Ureter (tissue), 1 donor: ENCODE measurements at places on chromosomes 5 and 9.

- no peak for DNase-seq
Observed at GRCh38 chr5:1827886-1828397, 26.7 kb downstream of the NDUFS6 start.

DNA sequence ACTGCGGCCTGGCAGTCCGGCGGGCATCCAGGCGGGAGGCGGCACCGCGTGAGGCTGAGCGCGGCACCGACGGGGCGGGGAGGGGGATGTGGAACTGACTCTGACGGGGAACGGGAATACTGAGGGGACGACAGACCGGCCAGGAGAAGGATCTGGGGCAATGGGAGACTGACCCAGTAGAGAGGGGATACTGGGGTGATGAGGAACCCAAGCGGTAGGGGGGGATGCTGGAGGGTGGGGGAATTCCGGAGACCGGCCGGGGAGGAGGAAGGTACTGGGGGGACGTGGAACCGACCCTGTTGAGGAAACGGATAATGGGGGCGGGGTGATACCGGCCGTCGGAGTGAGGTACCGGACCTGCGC is 423 bp downstream of the IPPK start:
- DNase-seq = peak; percentile 46

DNA sequence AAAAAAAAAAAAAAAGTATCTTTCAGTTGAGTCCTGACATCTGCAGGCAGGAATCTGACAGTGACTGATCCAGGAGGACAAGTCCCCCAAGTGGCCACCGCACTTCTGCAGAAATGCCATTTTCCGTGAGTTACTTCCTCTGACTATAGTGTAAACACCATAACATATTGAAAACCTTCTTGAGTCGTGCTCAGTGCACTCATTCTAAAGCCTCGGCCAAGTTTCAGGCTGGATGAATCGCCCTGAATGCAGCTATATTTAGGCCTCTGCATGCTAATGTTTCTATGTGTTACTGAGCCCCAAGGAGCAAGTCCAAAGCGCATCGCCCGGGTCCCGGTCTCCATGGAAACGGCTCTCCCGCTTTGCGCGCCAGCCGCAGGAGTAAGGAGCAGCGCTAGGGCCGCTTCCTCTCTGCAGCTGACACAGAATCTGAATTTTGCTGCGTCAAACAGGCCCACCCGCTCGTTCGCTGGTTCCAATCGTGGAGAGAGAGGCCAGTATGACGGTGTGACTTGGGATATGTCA is 335.4 kb downstream of the MSX2 start:
- peak; percentile 55 for DNase-seq

- DNase-seq = no peak
Observed at GRCh38 chr5:91146905-91147600, 236.1 kb downstream of the ARRDC3 start.

GRCh38 chr5:171581781-171582180 is 162.3 kb downstream of the FGF18 start:
- no peak for DNase-seq

DNA sequence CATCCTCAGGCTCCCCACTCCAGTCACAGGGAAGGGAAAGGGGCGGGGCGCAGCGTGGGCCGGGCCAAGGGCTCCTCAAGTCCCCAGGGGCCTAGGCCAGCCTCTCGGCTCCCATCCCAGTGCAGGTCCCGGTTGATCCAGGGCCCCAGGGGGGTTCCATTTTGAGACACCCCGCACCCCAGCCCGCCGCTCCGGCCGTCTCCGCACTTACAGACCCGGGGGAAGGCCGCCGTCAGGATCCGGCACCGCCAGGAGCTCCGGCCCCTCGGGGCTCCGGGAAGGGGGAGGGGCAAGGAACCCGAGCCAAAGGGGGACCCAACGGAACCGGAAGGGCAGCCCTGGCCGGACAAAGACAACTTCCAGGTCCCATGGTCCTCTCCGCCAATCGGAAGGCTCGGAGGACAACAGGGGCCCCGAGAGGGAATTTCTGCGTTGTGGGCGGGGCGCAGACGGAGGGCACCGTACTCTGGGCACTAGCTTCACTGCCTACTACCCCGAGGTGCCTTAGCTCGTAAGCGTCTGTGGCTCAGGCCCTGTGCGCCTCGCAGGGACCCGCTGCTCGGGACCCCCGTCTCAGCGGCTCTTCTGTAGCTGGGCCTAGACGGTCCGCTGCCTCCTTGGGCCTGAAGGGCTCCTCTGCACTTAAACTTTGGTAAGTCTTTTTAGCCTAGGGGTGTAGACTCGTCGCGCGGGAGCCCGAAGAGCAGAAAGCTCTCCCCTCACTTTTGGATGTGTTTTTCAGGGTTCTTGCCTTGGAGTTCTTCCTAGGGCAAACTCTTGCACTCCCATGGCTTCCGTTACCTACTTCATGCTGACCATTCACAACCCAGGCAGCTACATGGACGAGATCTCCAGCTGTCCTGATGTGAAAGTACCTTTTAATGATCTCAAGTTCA is at the start of gene ZBTB26:
Gene ZBTB26, minus strand, starts transcription at position 287 of the 896 bp plus-strand sequence. CDS start 11,578 bp downstream, outside the sequence.
- peak; percentile 94 for DNase-seq

DNA sequence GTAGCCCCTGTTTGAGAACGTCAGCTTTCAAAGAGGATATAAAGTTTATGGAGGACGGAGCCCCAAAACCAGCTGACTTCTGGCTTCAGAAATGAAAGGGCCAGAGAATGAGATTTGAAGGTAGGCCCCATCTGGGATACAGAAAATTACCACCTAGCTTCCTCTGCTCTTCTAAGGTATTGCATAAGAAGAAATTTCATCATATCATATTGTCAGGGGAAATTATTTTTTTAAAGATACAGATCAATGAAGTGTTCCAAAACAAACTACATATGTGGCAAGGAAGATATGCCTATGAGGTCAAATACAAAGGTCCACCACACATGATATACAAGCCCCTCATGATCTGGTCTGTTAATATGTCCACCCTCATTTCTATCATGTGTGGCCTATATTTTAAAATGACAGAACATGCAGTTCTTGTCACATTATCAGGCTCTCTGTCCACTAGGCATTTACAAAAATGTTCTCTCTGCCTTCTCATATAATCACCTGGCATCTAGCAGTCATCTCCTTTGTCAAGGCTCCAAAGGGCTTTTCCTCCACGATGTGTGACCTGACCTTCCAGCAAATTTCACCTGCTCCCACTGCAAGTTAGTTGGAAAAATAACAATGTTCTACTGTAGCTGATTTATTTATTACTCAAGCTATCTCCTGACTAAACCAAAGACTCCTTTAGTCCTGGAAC is 83.1 kb downstream of the DPYSL3 start:
- DNase-seq = no peak

- DNase-seq = no peak
Observed at GRCh38 chr5:155313518-155313917, 300.0 kb downstream of the KIF4B start.

- no peak for DNase-seq
Observed at GRCh38 chr5:176995896-176996767, 10.4 kb downstream of the UIMC1 start.

- DNase-seq = no peak
Observed at GRCh38 chr5:38347040-38347763, 88.8 kb downstream of the EGFLAM start.

DNA sequence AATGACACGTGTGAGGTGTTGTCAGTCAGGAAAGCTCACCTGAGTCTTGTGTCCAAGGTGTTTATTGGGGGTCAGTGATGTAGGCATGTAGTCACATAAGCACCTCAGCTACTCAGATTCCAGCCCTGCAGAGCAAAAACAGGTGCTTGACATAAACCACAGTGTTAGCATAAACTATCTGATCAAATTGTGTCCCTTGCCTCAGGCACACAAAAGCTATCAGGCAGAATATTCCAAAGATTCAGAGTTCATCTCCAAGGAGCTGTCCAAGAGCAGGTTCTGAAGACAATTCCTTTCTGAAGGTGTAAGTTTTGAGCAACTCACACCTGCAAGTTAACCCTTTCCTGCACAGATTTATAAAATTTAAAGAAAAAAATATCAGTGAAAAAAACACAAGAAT is 102.2 kb upstream of the ITGA1 start:
- DNase-seq = no peak

- DNase-seq = no peak
Observed at GRCh38 chr9:16601991-16602390, 268.5 kb downstream of the BNC2 start.

DNA sequence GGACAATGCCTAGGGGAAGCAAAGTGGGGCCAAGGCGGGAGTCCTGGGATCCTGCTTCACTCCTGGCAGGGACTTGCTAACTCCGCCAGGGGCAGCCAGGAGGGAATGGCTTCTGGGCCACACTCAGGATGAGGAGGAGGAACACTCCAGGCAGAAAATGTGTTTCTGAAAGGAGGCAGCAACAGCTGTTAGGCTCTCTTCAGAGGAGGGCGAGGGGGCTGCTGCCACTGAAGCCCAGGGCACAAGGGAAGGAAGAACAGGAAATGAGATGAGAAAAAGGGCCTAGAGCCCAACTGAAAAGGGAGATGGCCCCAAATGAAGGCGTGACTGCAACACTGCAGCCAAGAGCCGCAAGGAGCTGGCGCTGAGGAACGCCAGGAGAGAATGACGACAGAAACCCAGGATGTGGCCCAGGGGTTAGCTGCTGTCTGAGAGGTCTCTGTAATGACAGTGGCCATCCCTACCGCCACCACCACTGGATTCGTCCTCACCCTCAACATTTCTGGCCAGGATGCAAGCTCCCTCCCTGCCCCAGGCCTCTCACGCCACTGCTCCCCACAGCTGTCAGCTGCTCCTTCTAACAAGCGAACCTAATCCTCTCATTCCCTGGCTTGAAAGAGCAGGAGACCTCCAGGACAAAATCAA is 15.8 kb downstream of the PSMB7 start:
- DNase-seq = peak; percentile 50

- DNase-seq = no peak
Observed at GRCh38 chr9:91586282-91586681, 162.7 kb upstream of the NFIL3 start.

DNA sequence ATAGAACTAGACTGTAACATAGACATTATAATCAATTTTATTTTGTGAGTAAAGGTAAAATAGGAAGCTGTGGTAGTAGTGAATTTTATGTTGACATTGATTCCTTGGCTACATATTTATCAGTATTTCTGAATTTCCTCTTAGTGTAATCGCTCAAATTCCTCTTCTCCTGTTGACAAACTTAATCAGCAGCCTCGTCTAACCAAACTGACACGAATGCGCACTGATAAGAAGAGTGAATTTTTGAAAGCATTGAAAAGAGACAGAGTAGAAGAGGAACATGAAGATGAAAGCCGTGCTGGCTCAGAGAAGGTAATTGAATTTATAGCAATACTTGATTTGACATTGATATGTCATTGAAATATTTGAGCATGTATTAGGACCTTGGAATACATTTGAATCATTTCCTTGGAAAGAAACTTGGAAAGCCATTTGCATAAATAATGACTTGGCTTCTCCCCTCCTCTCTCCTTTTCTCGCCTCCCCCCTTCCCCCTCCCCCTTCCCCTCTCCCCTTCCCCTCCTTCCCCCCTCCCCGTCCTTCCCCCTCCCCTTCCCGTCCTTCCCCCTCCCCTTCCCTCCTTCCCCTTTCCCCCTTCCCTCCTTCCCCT is 75.5 kb downstream of the GPBP1 start:
- no peak for DNase-seq

- no peak for DNase-seq
Observed at GRCh38 chr5:93184041-93184440, 397.0 kb downstream of the NR2F1-AS1 start.

- no peak for DNase-seq
Observed at GRCh38 chr5:4780633-4781032, 359.5 kb upstream of the ADAMTS16 start.

- DNase-seq = no peak
Observed at GRCh38 chr5:135443161-135443960, 3.8 kb downstream of the DCANP1 start.

GRCh38 chr5:64700765-64701164 is 10.5 kb downstream of the SHISAL2B start:
- no peak for DNase-seq

- no peak for DNase-seq
Observed at GRCh38 chr5:139743804-139744203, 51.8 kb upstream of the PSD2 start.

- no peak for DNase-seq
Observed at GRCh38 chr5:130571076-130571475, 594.0 kb downstream of the HINT1 start.
